Naive thymus-derived CD8-positive, alpha-beta T cell (primary cell): ENCODE measurements at places on chromosomes 13 and 19. TPM values are rescaled to one million over a fixed set of nuclear protein-coding genes. Genes with fewer than 3 reads are reported as not detected.

ZNF793 gene
- 15.4 TPM for total RNA-seq

IGFL3 gene
- not detected for total RNA-seq

DCAF15 gene
- total RNA-seq: 93.5 TPM

FOSB gene
- 3.5 TPM for total RNA-seq

GRCh38 chr19:16940626-16941025 is 51.8 kb downstream of the F2RL3 start:
- DNase-seq: no peak

DNA sequence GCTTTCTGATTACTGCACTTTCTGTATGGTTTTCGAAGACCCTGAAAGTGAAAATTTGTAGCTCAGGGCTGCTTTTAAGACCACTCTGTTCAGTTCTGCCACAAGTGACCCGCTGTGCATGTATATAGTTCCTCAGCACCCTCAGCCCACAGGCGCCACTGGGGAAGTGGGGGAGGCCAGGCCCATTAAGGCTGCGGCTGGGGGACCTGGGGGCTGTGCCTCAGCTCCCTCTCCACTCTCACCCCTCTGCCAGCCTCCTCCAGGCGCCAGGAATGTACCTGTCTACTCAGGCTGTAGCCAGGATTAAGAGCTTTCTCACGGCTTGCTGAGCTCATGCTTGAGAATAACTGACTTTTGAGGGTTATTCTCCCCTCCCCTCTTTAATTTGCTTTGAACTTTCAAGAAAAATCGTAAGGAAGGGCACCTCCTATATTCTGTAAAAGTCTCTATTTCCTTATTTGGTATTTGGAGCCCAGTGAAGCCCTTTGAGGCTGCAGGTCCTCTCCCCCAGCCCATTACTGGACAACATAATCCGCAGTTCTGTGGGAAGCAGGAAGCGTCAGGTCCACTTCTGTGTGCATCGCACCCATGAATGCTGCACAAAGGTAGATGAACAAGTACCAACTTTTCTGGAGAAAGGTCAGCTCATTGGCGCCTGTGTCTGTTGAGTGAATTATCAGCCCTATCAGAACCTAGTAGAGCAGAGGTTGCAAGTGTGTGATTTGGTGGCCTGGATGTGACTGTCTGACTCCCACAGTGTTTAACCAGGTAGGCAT is 29.6 kb downstream of the GJA3 start:
- DNase-seq: no peak

- DNase-seq: no peak
Measured at GRCh38 chr19:45613926-45614725, 12.1 kb upstream of the GPR4 start.

DNA sequence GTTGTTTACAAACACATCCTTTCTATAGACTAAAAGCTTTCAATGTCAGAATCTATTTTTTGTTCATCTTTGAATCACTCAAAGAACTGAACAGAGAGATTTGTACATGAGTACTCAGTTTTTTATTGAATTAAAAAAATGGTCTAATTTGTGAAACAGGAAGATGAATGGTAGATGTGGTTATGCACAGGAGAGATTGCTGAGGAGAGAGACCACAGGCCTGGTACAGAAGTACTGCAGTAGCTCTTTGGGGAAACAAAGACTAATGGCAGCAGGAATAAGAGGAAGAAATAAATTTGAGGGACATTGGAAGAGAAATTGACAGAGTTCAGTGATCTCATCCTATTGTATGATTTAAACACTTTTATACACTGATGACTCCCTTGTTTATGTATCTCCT is 222.0 kb upstream of the ARGLU1 start:
- DNase-seq: no peak

DNA sequence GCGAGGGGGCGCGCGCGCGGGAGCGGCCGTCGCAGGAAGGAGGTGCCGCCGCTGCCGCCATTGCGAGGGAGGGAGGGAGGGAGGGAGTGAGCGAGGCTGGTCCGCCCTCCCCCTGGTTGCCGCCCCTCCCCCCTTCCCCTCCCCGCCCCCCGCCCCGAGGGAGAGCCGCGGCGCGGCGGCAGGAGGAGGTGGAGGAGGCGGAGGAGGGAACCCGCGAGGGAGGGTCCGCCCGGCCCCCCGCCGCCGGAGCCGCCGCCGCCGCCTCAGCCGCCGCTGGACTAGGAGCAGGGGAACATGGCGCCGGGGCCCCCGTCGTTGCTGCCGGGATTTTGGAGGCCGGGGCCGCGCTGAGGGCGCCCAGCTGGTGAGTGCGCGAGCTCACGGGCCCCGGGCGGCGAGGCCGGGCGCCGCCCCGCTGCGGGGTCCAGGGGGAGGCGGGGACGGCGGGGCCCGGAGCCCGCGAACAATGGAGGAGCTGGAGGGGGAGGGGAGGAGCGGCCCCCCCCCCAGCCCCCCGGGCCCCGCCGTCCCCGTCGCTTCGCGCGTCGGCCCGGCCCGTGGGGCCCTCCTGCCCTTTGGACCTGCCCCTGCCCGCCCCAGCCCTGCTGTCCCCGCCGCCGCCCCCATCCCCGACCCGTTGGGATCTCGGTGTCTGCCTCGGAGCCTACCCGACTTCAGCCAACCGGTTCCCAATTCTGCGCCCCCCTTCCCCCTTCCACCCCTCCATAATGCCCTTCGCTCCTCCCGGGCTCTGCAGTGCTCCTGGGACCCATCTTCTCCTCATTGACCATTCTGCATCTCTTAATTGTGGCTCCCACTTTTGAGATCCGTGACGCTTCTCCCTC is at the start of gene ARHGAP35:
Gene ARHGAP35 (plus strand): TSS at position 152 of the 845 bp plus-strand sequence. CDS start 57,679 bp downstream, outside the sequence.
- no peak for DNase-seq

GRCh38 chr19:6138066-6138465 is 2.6 kb downstream of the ACSBG2 start:
- DNase-seq: no peak

DNA sequence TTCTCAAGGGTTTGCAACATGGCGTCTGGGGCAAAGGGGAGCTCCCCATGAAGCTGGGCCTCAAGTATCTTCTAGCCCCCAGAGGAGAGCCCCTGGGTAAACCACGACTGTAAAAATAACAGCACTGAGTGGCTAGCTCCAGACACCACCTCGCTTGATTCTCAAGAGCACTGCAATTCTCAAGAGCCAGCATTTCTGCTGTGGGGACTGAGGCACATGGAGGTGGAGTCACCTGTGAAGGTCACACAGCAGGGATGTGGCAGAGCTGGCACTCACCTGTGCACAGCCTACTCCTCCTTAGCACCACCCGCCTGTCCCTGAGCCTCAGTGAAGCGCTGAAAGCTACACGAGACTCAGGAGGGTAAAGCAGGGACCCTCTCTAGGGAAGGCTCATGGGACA is 20.7 kb upstream of the CCNP start:
- DNase-seq: no peak

GRCh38 chr13:33355201-33355895 is 69.8 kb upstream of the STARD13 start:
- no peak for DNase-seq

GRCh38 chr13:68676513-68677115 is 1431.0 kb upstream of the ATXN8OS start:
- DNase-seq: no peak

DNA sequence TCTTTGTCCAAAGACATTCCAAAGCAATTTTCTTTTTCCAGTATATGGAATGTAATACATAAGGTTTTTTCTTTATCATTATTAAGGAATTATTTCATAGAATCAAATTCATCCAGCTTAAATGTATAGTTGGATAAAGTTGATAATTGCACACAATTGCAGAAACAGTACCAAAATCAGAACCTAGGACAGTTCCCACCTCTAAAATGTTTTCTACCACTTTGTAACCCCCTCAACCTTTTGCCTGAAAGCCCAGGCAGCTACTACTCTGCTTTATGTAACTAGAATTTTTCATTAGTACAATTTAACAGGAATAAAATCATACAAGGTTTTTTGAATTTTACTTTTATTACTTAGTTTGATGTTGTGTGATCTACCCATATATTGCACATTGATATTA is 98.0 kb downstream of the PRR20E start:
- no peak for DNase-seq

DNA sequence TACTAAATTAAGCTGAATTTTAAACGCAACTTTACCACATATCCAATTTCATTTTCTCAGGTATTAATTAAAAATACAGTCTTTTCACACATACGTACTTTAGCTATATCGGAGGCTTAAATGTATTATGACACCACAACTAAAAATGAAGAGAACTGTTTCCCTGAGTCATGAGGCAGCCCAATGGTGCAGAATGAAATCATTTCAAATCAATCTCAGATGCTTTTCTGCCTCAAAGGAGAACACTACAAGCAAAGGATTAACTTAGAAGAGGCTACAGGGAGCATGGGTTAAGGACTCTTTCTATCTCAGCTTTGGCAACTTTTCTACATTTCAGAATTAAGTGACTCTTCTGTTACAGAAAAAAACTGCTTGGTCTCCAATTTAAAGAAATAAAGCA is 516.3 kb upstream of the HTR2A start:
- DNase-seq: no peak

DNA sequence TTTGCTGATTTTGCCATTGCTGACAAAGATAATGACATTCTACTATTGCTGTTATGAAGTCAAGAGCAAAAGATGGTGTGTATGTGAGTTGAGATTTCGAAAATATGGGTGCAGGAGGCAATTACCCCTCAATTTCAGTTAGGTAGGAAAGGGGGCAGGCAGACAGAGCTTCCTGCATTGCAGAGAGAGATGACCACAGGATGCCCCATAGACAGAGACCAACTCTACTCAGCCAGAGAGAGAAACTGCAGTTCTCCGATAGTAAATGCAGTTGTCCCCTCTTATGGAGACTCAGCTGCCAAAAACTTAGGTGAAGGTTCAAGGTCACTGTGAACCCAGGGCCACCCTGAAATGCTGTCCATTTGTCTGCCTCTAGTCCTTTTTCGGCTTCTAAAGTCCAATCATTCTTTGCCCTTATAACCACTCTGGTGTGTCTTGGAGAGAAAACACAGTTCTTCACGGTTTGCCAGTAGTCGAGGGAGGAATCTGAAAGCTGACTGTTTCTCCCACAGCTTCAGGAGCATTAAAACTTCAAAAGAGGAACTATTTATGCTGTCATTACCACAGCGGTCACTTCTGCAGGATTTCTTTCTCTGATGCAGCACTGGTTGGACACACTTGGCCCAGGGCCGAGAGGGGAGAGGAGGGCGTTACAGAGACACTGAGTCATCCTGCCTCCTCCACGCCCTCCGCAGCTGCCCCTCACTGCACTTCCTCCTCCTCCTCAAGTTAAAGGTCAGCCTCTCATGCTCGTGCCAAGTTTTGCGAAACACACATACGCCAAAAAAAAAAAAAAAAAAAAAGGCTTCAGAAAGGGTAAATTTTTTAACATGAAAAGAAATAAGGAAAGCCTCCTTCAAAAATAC is 264.3 kb downstream of the FOXO1 start:
- no peak for DNase-seq

- DNase-seq: no peak
Measured at GRCh38 chr19:43574424-43575155, 737 bp downstream of the XRCC1 start.

DNA sequence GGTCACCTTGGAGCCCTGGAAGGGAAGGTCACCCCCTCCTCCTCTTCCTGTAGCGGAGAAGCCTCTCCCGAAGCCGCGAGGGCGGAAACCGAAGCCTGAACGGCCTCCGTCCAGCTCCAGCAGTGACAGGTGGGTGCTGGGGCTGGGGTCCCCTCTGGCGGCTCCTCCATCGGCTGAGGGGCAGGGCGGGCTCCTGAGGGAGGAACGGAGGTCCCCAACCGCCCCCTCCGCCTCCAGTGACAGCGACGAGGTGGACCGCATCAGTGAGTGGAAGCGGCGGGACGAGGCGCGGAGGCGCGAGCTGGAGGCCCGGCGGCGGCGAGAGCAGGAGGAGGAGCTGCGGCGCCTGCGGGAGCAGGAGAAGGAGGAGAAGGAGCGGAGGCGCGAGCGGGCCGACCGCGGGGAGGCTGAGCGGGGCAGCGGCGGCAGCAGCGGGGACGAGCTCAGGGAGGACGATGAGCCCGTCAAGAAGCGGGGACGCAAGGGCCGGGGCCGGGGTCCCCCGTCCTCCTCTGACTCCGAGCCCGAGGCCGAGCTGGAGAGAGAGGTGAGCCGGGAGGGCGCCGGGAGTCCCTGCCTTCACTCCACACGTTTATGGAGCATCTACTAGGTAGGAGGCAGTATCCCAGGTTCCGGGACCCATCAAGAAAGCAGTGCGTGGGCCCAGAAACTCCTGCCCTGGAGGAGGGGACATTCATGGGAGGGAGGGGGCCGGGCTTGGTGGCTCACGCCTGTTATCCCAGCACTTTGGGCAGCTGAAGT is 22.0 kb downstream of the HDGFL2 start:
- no peak for DNase-seq

DNA sequence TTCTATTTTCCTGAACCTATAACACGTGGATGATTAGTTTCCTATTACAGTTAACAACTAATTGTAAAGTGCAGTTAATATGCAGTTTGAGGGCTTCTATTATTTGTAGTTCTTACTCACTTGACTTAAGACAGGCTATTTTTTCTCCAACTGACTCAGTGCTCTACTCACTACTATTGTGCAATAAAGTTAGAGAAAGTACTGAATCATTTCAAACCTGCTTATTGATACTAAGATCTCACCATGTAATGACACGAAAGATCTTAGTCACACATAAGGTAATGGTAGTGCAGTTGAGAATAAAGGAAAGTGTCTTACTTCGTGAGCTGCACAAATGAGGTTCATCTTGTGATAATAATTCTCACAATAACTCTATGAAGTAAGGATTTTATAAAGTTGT is 22.8 kb upstream of the ITM2B start:
- DNase-seq: no peak

- peak; percentile 38 for DNase-seq
Measured at GRCh38 chr19:56105090-56105701, 15.9 kb downstream of the ZNF787 start.

GRCh38 chr13:91248249-91248648 is 99.2 kb upstream of the MIR17HG start:
- no peak for DNase-seq

DNA sequence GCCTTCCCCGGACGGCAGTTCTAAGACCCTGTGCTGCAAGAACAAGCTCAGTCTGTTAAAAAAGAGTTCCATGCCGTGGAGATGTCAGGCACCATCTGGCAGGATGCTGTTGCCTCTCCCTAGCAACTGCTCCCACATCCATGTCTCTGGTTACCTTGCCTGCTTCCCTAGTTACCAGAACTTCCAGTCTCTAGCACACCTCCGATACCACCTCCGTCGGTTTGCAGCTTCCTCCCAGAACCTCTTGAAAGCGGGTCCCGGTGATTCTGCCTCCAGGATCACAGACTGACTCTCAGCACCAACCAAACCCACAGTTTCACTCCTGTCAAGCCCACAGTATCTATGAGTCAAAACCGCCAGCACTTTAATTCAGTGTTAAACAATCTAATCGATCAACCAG is 55.4 kb downstream of the KCTD12 start:
- DNase-seq: no peak
